ENCODE measurements at places on chromosomes 2 and 18.
A peak's percentile ranks its signal among the peaks of the same experiment; 100 is the strongest.

- no peaks in the 10 kb centered on the region for H3K27me3 ChIP-seq
- peaks cover 53% of the 10 kb centered on the region for H3K4me1 ChIP-seq
- peak overlapping the region; percentile 32 for H3K27ac ChIP-seq
- H3K36me3 ChIP-seq: peaks cover 41% of the 10 kb centered on the region
These were observed 5.0 kb upstream of the TET3 start for GRCh38 chr2:73979686-73980085.

DNA sequence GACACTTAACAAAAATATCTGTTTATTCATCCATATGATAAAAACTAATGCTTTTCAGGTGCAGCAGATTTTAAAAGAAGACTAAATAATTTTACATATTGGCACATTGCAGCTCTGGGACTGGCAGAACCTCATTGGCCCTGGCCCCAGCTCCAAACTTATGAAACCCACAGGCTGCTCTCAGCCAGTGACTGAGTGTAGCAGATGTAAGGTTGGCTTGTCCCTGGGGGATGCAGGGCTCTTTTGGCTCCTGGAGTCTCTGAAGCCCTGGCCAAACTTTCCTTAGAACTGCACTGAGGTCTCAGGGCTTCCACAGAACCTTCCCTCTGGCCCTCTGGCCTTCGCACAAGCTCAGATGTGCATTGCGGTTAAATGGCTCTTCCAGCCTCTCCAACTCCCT is 725.0 kb upstream of the SOX11 start:
- H3K4me1 ChIP-seq: no peaks in the 10 kb centered on the region
- DNase-seq: no peak
- H3K4me3 ChIP-seq: no peak overlapping the region
- no peaks in the 10 kb centered on the region for H3K27me3 ChIP-seq

GRCh38 chr2:239157269-239157668 is 243.6 kb downstream of the HDAC4 start:
- H3K4me3 ChIP-seq: no peak overlapping the region
- H3K27ac ChIP-seq: no peak overlapping the region
- DNase-seq: no peak
- H3K4me1 ChIP-seq: peaks cover 17% of the 10 kb centered on the region
- H3K36me3 ChIP-seq: peaks cover 8% of the 10 kb centered on the region

DNA sequence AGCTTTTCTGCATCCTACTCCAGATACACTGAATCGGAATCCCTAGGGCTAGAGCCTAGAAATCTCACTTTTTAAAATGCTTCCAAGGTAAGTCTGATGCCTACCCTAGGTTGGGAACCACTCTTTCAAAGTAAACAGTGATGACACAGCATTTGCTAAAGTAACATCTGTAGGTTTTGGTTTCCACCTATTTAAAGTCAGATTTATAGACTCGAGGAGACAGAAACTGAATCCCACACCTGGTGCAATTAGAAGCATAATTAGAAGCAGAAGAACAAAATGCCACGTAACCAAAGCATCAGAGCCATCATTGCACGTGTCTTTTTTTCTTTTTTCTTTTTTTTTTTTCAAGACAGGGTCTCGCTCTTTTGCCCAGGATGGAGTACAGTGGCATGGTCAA is 40.9 kb downstream of the PDK1 start:
- no peak for DNase-seq
- H3K4me3 ChIP-seq: no peak overlapping the region
- no peaks in the 10 kb centered on the region for H3K4me1 ChIP-seq
- H3K27me3 ChIP-seq: no peaks in the 10 kb centered on the region
- H3K36me3 ChIP-seq: peaks cover 10% of the 10 kb centered on the region

GRCh38 chr2:31233741-31234682 is at the start of gene EHD3:
TSS of gene EHD3 (plus strand) at chr2:31234152. CDS start at chr2:31234622, 470 bp downstream.
- H3K4me1 ChIP-seq: peaks cover 8% of the 10 kb centered on the region
- H3K4me3 ChIP-seq: peak within 1 kb of the TSS; percentile 70
- peak; percentile 89 for DNase-seq
- H3K27ac ChIP-seq: no peak within 1 kb of the TSS

- H3K27me3 ChIP-seq: no peaks in the 10 kb centered on the region
- H3K4me3 ChIP-seq: no peak overlapping the region
- peaks cover 7% of the 10 kb centered on the region for H3K4me1 ChIP-seq
- peak; percentile 12 for DNase-seq
- H3K36me3 ChIP-seq: no peaks in the 10 kb centered on the region
These were observed 136.6 kb upstream of the ZC3H15 start for GRCh38 chr2:186349508-186349907.

DNA sequence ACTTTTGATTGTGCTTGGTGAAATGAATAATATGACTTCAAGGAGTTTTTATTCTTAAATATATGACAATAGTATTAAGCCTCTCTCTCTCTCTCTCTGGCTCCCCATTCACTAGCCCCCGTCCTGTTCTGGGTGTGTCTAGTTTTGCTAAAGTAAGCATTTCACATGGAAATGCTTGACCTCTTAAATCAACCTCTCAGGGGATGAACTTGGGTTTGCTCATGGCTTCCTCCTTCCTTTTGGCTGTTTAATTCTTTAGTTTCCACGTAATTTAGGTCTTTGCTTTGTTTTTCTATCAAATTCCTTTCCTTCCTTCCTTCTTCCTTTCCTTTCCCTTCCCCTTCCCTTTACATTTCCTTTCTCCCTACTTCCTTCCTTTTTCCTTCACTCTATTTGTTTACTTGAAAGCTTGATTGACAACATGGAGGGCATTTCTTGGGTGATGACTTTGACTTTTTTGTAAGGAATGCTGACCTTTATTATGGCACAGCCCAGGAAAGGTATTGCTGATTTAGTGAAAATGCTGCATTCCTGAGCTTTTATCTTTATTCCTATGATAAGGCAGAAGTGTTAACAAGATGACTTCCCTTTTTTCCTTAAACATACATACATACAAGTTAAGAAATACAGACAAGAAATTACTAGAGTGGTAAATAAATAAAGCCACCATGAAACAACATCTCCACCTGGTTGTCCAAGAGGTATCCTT is 3.6 kb downstream of the DPP4 start:
- H3K27ac ChIP-seq: peak overlapping the region; percentile 43
- peaks cover 57% of the 10 kb centered on the region for H3K4me1 ChIP-seq
- H3K27me3 ChIP-seq: no peaks in the 10 kb centered on the region
- peak overlapping the region; percentile 1 for H3K4me3 ChIP-seq
- DNase-seq: no peak
- H3K36me3 ChIP-seq: peaks cover 26% of the 10 kb centered on the region
